Natural killer cell treated with Interleukin-12 subunit alpha and Interleukin-12 subunit beta and Interleukin-15 and Interleukin-18, amount 100 ng/mL, for 72 hours (primary cell): ENCODE measurements at places on chromosomes 3 and 15. TPM values are rescaled to one million over a fixed set of nuclear protein-coding genes. Genes with fewer than 3 reads are reported as not detected.

GRCh38 chr15:29539736-29540135 is 270.1 kb upstream of the NSMCE3 start:
- H3K27ac ChIP-seq = no peak overlapping the region
- no peaks in the 10 kb centered on the region for H3K36me3 ChIP-seq
- H3K4me3 ChIP-seq = no peak overlapping the region
- no peak for DNase-seq
- peaks cover 12% of the 10 kb centered on the region for H3K27me3 ChIP-seq
- no peaks in the 10 kb centered on the region for H3K4me1 ChIP-seq

DNA sequence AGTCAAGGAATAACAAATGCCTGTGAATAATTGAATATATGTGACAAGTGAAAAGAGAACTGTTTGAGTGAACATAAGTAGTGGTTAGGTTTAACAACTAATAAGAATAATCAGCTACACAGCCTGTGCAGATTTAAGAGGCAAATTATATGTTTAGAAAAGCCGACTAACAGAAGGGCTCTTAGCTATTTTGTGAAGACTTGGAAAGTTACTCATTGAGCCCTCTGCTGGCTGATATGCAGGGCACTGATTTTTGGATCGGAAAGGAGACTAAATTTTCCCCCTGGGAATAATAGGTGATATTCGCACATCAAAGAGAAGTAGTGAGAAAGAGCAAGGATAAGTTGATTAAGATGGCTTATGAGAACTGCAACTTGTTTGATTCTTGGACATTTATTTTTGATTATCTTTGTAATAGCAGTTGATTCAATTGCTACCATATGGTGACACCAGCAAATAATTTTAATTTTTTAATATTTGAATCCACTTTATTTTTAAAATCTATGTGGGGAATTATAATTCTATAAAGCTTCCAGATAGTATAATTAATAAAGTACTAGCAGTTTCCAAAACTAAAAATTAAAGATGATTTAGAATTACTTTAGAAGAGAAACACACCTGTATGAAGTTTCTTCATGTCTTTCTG is 156.2 kb downstream of the NLGN1 start:
- no peaks in the 10 kb centered on the region for H3K27me3 ChIP-seq
- H3K4me3 ChIP-seq = no peak overlapping the region
- DNase-seq = no peak
- no peaks in the 10 kb centered on the region for H3K36me3 ChIP-seq
- no peak overlapping the region for H3K27ac ChIP-seq

GRCh38 chr3:138974462-138974861 is 27.4 kb downstream of the FOXL2NB start:
- no peak for DNase-seq
- H3K4me1 ChIP-seq = no peaks in the 10 kb centered on the region
- H3K27ac ChIP-seq = no peak overlapping the region
- H3K36me3 ChIP-seq = no peaks in the 10 kb centered on the region
- H3K4me3 ChIP-seq = no peak overlapping the region

GRCh38 chr3:128801779-128802380 is 75.9 kb downstream of the RAB7A start:
- H3K27ac ChIP-seq = peak overlapping the region; percentile 89
- no peak for DNase-seq
- H3K4me3 ChIP-seq = peak overlapping the region; percentile 64
- H3K27me3 ChIP-seq = no peaks in the 10 kb centered on the region

DNA sequence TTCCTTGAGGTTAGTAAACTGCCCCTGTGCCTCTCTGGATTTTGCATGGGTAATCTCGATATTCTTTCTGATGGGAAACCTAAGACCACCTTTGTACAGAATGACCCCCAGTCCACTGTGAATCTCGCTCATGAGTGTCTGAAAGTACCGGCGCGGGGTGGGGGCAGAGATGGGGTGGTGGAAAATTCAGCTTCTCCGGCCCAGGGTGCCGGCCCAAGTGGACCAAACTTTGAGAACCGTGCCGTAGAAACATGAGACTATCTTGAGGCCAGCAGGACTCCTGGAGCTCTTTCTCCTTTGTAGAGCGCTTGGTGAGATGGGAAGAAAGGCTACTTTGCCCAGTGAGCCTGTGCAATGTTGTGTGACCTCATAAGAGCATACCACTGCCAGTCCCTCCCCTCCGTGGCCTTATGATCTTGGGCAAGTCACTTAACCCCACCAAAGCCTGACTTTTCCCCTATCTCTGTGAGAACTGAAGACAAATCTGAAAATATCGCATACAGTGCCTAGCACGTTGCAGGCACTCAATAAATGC is 40.4 kb upstream of the VEPH1 start:
- peaks cover 16% of the 10 kb centered on the region for H3K27me3 ChIP-seq
- H3K4me3 ChIP-seq = no peak overlapping the region
- no peaks in the 10 kb centered on the region for H3K36me3 ChIP-seq
- no peak overlapping the region for H3K27ac ChIP-seq
- H3K4me1 ChIP-seq = no peaks in the 10 kb centered on the region

GRCh38 chr15:75843678-75844581 is 683 bp downstream of the UBE2Q2 start:
- peaks cover 41% of the 10 kb centered on the region for H3K4me1 ChIP-seq
- H3K4me3 ChIP-seq = peak overlapping the region; percentile 98
- DNase-seq = peak; percentile 77
- H3K27me3 ChIP-seq = no peaks in the 10 kb centered on the region

Gene NAALADL2
- total RNA-seq = not detected

Gene ISLR2
- total RNA-seq = not detected

Gene VILL
- total RNA-seq = 16.9 TPM

Gene NEK10
- 4.0 TPM for total RNA-seq
